HFF-Myc (cell line): ENCODE measurements at places on chromosomes 1 and 21.
A peak's percentile ranks its signal among the peaks of the same experiment; 100 is the strongest.

- no peak for DNase-seq
Observed at GRCh38 chr1:105122041-105122440, 1372.3 kb downstream of the AMY1C start.

DNA sequence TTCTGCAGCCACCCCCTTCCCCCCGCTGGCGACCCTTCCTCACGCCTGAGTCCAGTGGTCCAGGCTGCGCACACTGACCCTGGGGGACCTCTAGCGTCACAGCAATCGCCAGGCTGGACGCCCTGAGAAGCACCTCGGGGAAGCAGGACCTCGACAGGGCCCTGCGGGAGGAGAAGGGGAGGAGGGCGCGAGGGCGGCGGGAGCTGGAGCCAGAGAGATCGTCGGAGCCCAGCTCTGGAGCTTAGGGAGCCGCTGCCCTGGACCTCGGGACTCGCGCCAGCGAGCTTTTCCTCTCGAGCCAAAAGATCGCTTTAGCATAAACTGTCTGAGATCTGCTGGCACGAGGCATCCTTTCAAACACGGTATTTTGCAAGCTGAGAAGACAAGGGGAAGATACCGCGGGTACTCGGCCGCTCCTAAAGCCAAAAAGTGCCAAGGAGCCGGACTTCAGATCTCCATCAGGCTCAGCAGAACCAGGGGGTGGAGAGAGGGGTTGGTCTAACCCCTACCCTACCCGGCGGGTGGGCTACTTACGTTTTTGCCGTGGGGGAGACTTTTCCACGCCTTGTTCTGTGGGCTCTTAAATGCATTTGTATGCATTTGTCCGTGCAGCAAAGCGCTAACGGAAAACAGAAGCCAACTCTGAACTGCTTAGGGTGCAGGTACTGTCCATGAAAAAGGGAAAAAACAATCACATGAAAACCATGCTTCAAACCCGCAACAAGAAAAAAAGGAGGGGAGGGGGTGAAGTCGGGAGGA, 586 bp downstream of the COL24A1 start:
- DNase-seq, result no peak

DNA sequence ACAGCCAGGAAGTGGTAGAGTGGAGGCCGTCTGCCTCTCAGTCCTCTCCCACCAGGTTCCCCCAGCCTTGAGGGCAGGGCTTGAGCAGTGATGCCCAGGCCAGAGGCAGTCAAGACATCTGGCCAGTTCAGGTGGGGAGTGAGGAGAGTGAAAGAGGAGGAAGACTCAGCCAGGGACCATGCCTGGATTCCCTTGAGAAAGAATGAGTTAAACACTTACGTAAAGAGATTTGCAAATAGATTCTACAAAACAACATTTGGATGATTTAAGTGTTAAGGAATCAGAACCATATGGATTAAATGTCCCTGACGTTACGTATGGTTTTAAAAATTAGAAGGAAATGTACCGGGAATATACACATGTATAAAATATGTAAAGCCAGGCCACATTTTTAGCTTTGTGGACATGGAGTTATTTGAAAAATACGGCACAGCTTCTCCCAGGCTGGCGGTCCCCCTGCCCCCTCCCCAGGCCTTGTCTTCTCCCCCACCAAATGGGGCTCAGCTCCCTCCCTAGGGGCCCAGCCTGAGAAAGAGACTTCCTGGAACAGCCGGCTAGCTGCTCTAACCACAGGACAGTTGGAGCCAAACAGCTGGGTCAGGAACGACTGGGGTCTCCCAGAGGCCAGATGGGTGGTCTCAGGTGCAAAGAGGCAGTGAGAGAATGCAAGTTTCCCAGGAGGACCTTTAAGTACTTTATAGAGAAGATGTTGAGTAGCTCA, 188.3 kb upstream of the EDN2 start:
- DNase-seq, result peak; percentile 75

GRCh38 chr1:108595507-108595906, 35.6 kb downstream of the EEIG2 start:
- no peak for DNase-seq

DNA sequence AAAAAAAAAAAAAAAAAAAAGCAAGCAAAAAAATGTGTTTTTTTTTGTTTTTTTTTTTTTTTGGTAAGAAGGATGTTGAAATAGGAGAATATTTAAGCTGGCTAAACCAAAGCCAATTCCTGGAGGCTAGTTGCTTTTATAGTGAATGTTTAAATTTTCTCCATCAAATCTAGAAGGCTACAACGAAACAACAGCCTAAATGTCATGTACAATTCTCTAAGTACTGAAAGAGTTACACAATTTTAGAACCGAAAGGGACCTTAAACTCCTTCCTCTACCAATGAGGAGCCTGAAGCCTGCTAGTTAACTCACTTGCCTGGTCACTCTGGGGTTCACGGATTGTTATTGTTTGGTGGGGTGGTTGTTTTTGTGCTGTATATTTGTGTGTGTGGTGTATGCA, 3.5 kb downstream of the WLS start:
- no peak for DNase-seq

- DNase-seq, result no peak
Observed at GRCh38 chr1:109849655-109850054, 61.0 kb upstream of the CSF1 start.

DNA sequence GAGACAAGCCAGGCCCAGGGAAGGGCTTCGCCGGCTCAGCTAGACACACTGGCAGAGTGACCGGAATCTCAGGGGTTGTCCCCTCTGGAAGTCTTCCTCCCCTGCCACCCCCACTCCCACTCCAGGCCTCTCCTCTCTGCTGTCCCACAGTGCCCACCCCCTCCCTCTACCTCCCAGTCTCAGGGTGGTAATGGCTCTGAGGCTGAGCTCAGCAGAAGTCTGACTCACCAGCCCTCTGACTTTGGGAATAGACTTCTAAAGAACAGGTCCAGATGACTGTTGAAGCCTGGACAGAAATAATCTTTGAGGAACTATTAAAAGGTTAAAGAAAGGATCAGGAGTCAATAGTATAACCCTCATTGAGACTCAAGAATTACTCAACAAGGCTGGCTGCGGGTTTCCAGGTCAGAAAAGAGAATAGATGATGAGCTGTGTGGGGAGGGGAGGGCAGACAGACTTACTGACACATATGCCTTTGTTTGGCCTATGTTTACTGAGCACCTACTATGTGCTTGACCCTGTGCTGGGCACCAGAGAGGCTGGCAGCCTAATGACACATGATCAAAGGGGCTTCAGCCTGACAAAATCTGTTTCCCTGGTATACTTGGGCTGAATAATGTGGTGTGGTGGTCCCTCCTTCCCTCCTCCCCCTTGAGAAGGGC, 8.2 kb downstream of the HCRTR1 start:
- DNase-seq, result no peak
